ENCODE measurements at places on chromosomes 13 and 19.

- no peak overlapping the region for H3K4me3 ChIP-seq
- H3K27ac ChIP-seq = no peak overlapping the region
- no peaks in the 10 kb centered on the region for H3K4me1 ChIP-seq
- DNase-seq = no peak
- H3K36me3 ChIP-seq = no peaks in the 10 kb centered on the region
Measured at GRCh38 chr19:18879579-18880373, 16.2 kb downstream of the CERS1 start.

DNA sequence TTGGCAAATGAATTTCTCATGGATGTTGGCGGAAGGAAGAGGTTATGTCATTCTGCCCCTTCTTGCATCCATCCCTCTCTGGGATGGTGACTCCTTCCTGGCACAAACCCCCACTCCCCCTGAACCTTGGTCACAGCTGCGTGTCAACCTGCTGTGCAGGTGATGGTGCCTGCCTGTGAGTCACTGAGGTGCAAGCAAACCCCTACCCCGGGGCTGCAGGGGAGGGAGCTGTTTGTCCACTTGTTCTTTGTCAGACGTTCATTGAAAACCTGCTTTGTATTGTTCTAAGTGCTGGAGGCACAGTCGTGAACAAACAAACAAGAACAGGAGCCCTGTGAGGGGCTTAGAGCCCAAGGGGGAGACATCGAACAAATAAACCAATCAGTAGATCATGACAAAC lies 2.0 kb upstream of the GAPDHS start:
- no peak overlapping the region for H3K27ac ChIP-seq
- DNase-seq = no peak
- H3K36me3 ChIP-seq = no peaks in the 10 kb centered on the region

- no peak for DNase-seq
- no peak overlapping the region for H3K4me3 ChIP-seq
- H3K36me3 ChIP-seq = no peaks in the 10 kb centered on the region
- no peaks in the 10 kb centered on the region for H3K4me1 ChIP-seq
- no peaks in the 10 kb centered on the region for H3K27me3 ChIP-seq
Measured at GRCh38 chr13:29526741-29527140, 68.7 kb downstream of the SLC7A1 start.

- H3K4me3 ChIP-seq = no peak within 1 kb of the TSS
- H3K27me3 ChIP-seq = no peaks in the 10 kb centered on the region
- peaks cover under 1% of the 10 kb centered on the region for H3K4me1 ChIP-seq
- no peak for DNase-seq
- H3K36me3 ChIP-seq = no peaks in the 10 kb centered on the region
Measured at GRCh38 chr19:10339380-10339960, at the start of gene ICAM3. TSS of gene ICAM3 (minus strand) at chr19:10339624. CDS start at chr19:10339614, 10 bp downstream.
